ENCODE measurements at places on chromosomes 1 and 21.
A peak's percentile ranks its signal among the peaks of the same experiment; 100 is the strongest.

- no peak for DNase-seq
Observed at GRCh38 chr1:181604482-181605249, 121.3 kb downstream of the CACNA1E start.

DNA sequence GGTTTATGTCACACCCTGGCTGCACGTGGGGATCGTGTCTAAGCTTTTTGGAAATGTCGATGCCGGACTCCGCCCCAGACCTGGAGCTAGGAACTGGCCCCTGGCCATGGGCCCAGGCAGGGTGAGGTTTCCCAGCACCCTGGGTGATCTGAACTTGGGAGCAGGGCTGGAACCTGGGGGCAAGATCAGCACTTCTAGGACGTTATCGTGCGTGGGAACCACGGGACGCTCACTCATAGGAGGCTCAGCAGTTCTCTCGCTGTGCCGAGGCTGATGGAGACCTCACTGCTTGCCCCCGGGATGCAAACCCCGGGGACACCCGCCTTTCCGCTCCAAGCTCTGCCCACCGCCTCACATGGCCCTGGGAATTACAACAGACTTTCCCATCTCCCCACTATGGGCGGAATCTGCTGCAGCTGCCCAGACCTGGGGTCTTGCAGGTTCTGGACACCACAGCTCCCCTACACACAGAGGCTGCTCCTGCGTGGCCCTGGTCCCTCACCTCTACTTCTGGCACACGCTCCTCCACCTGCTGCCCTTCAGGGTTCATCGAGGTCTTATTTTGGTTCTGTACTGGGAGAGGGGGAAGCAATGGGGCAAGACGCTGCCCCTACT lies 35.9 kb downstream of the COL18A1 start:
- DNase-seq, result no peak

GRCh38 chr1:22364764-22365163 lies 86.9 kb upstream of the ZBTB40 start:
- DNase-seq, result no peak

GRCh38 chr21:37711286-37711829 lies 204.9 kb downstream of the KCNJ6 start:
- no peak for DNase-seq

DNA sequence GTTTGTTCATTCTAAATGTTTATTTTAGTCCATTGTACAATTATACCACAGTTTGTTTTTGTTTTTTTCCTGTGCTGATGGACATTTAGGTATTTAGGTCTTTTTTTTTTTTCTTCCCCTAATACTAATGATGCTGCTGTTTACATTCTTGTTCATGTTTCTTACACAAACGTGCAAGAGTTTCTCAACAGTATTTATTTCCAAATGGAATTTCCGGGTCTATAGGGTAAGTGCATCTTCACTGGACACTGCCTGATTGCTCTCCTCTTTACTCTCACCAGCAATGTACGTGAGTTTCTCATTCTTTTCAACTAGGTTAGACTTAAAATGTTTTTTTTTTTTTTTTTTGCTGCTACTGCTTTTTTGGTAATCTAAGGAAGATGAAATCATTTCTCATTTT lies 122.7 kb downstream of the PPP1R12B start:
- no peak for DNase-seq

- no peak for DNase-seq
Observed at GRCh38 chr1:22534951-22535350, 28.3 kb upstream of the EPHA8 start.

DNA sequence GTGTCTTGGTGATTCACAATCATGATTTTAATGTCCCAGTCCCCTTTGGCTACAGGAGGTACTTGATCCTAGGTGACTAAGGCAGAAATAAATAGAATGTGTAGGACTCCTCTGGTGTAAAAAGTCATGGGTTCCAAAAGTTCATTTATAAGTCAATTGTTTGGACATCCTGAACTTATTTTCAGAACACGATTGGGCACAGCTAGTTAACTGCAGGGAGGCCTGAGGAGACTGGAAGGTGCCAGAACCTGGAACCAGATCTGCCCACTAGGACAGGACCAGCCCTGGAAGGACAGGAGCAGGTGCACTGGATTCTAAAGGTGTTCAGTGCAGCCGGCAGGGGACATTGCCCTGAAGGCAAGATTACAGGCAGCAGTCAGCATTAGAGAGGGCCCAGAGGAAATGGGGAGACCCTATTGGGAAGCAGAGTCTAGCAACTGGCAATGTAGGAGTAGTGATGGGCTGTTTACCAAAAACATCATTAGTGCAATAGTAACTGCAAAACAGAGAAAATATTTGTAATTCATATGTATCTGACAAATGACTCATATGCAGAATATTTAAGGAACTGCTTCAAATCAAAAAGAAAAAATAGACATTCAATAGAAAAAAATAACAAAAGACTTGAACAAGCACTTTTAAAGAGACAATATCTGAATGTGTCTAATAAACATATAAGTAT lies 23.6 kb upstream of the HEATR1 start:
- no peak for DNase-seq

- DNase-seq, result no peak
Observed at GRCh38 chr1:78210175-78210574, 164.4 kb downstream of the GIPC2 start.

DNA sequence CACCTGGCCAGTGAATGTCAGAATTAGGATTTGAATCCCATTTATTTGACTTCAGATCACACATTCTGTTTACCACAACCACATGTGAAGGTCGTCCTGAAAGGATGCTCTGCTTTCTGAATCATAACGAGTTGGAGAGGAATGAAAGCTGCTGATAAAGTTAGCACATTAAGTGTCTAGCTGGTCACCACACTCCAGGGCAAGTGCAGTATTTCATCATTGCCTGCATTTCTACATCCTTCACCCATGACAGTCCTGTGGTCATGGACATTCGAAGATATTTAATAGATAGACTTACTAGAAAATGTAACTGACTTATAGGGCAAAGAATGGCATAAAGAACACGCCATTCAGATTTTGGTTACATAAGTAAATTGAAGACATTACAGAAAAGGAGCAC lies 52.7 kb upstream of the ST6GALNAC3 start:
- peak; percentile 82 for DNase-seq

DNA sequence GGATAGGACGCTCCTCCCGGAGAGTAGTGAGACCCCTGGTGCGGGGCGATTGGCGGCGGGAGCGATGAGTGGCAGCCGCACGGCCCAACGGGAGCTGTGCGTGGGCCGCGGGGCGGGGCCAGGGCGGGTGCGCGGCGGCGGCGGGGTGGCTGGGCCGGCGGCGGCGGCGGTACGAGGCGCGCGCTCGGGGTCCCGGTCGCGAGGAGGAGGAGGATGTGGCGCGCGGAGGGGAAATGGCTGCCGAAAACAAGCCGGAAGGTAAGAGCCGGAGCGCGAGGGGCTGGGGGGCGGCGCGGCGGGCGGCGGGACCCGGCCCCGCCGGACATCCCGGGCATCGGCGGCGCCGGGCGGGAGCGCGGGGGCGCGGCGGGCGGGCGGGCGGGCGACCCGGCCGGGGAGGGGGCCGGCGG lies at the start of gene CAMTA1:
TSS of gene CAMTA1 (plus strand) at position 137 of the 410 bp plus-strand sequence. CDS start at position 214, 77 bp downstream.
- DNase-seq, result no peak

DNA sequence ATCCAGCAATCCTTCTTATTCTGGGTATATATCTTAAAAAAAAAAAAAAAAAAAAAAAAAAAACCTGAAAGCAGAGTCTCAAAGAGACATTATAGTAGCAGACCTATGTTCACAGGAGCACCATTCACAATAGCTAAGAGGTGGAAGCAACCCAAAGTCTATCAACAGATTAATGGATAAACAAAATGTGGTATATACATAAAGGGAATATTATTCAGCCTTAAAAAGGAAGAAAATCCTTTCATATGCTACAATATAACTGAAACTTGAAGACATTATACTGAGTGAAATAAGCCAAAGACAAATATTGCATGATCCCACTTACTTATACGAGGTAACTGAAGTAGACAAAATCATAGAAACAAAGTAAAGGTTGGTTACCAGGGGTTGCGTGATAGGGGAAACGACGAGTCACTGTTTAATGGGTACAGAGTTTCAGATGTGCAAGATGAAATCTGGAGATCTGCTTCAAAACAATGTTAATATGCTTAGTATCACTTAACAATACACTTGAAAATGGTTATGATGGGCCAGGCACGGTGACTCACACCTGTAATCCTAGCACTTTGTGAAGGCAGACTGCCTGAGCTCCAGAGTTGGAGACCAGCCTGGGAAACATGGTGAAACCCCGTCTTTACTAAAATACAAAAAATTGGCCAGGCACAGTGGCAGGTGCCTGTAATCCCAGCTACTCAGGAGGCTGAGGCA lies 29.5 kb downstream of the PIK3R3 start:
- no peak for DNase-seq

DNA sequence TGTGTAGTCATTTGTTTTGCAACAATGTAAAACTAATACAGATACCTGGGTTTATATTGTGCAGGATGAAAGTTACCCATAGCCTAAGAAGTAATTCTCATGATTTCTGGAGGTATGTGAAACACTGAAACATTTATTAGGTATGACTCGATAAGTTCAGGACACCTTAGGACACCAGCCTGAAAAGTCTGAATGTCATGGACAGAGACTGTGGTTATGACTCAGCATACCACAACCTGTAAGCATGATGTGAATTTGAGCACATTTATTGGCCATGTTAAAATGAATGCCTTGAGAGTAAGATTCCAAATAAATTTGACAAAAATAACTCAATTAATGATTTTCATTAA lies 1471.7 kb upstream of the B3GALT2 start:
- peak; percentile 55 for DNase-seq

- no peak for DNase-seq
Observed at GRCh38 chr1:171890131-171890530, 48.8 kb downstream of the DNM3 start.

- DNase-seq, result no peak
Observed at GRCh38 chr1:109096120-109096519, 5.6 kb downstream of the TMEM167B start.

DNA sequence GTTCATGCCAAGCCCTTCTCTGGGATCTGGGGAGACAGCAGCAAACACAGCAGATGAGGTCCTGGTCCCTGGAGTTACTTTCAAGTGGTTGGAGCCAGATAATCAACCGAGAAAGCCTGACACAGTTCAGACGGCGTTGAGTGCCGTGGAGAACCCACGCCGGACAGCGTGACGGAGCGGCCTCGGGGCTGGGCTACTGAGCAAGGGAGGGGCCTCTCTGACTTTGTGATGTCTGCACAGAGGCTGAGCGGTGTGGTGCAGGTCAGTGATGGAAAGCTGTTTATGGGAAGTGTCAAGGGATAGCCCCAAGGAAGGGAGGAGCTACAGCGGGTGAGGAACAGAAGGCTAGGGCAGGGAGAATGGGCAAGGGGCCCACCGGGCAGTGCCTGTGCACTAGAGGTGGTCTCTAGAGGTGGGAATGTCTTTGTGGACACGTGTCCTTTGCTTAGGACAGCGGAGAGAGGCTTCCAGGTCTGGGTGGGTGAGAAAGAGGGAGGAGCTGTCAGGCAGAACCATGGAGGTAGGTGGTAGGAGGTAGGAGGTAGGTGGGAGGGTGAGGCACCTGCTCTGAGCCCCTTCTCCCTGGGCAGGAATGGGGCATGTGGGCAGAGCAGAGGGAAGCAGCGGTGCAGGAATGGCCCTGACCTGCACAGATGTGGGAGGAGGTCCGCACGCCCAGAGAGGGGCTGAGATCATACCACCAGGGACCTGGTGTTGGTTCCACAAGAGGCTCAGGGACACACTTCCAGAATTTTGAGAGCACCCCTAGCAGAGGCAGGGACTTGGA lies 62.8 kb downstream of the RUNX3 start:
- DNase-seq, result no peak

DNA sequence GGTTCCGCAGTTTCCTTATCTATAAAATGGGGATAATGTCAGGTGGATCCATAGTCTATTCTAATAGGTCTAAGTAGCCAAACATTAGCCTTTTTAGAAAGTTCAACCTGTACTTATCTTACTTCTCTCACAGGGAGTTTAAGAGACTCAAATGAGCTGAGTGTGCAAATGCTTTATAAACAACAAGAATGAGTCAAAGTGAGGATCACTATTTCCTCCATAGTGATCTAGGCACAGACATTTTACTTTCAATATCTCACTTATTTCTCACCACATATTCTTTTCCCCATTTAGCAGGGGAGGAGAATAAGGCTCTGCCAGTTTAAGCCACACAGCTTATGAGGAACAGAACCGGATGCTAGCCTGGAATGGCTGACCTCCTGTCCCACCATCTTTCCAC lies 92.1 kb upstream of the LMO4 start:
- DNase-seq, result no peak

DNA sequence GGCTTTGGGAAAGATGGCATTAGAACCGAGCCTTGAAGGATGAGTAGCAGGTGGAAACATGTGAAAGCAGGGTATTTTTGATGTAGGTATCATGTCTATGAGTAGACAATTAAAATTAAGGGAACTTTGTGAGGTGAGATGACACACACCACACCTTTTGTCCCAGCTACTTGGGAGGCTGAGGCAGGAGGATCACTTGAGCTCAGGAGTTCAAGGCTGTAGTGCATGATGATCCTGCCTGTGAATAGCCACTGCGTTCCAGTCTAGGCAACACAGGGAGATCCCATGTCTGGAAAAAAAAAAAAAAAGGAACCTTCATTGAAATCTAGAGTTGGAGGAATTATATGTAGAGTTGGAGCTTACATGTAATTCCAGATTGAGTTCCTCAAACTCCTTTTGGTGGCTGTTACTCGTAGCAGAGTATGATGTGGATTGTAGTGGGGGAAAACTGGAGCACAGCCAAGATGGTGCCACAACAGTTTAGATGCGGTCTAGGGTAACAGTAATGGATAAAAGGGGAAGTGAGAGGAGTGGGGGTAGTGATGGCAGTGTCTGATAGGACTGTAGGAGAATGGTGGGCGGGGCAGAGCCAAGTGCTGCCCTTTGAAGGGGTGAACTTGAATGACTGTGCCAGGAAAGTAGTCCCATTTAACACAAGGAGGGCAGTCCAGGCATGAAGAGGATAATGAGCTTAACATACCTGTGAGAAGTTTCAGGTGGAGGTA lies 17.4 kb downstream of the AK4 start:
- no peak for DNase-seq

DNA sequence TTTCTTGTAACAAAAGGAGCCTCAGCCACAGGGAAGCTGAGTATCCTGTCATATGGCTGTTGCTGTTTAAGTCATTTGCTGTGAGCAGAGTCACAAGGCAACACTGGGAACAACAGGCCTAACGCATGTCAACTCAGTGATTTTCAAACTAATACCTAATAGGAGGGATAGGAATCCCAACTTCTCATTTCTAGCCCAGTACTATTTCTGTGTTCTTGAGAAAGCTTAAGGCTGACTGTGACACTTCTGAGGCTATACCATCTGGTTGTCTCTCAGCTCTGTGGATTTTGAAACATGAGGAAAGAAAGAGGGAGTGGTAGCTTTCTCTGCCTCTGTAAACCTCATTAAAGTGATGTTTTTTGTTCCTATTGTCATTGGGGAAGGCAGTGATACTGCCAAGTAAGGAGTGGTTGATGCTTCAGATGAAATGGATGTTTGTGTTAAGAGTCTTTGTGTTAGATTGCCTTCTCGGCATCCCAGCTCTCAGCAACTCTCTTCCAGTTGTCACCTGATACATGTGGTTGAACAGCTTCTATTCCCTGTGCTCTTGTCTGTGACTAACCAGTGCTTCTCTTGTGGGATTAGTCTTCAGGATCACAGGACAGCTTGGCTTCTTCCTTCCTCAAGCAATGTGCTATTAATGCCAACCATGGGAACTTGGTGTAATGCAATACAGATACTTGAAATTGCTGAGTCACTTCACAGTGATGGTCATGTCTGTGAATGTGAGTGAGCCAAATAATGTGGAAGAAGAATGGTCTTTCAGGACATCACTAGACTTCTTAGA lies 166.8 kb upstream of the IVNS1ABP start:
- DNase-seq, result peak; percentile 94

Data from amniotic epithelial cell (primary cell).